ENCODE measurements at places on chromosomes 12 and 14.

DNA sequence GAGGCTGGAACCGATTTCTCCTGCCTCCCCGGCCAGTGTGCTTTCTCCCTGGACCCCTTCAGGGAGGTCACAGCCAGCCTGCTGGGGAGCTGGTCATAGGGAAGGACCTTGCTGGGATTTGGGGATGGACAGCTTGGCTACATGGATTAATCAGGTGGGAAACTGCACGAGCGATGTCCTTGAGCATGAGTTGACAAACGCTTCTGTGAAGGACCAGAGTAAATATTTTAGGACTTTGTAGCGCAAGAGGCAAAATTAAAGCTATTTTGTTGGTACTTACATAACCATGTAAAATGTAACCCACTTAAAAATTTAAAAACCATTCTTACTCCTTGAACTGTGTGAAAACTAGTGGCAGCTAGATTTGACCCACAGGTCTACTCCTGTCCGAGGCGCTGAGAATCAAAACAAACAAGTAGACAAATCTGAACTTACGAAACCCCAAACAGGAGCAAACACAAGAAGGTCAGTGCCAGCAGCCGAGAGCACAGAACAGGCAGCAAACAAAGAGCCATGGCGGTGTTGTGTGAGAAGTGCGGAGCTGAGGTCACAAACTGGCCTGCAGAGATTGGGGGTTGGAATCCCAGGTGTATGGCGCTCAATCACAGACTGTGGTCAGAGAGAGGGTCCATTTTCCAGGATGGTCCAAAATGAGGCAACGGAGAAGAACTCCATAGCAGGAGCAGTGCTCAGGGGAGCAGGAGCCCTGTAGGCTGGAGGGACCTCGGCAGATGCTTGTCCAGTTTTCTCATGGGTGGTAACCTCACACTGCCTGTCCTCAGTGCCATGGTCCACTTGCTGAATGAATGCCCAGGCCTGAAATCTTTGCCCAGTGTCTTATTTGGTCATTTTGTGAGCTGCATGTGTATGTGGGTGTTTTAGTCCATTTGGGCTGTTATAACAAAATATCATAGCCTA is 79.2 kb upstream of the CLMN start:
- no peak for DNase-seq

GRCh38 chr14:57962325-57963035 is 96.6 kb upstream of the SLC35F4 start:
- no peak for DNase-seq

GRCh38 chr14:73591690-73592449 is at the start of gene ACOT4:
ACOT4 (plus strand) TSS chr14:73591873; CDS start chr14:73591960, 87 bp downstream.
- peak; percentile 55 for DNase-seq

DNA sequence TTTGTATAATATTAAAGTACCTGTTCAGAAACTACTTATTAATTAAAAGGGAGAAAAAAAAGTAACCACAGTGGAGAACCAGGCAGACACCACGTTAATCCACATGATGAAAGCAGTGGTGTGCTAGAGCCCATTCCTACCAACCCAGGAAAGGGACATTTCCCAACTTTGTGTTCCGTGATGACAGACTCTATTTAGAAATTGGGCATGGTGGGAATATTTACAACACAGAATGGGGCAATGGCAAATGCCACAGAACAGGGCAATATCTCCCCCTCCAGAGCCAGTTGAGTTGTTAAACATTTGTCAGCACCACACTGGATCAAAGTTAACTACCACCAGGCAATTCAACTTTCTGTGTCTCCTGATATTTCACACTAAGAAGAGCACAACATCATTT is 1.2 kb upstream of the HIGD1C start:
- no peak for DNase-seq

DNA sequence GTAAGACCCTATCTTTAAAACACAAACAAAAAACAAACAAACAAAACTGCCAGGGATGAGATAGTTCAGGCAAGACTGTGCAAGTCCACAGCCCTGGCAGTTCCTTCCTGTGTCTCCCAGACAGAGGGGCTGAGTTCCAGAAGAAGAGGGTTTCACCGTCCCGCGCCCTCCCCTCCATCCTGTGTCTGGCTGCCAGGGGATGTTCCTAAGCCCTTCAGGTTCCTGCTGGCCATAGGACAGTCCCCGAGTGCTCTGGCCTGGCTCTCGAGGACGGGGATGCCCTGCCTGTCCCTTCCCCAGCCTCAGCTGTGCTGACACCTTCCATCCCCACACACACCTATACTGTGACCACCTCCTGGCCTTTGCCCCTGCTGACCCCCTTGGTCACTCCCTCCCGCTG is 40.6 kb upstream of the EIF5 start:
- DNase-seq: no peak

GRCh38 chr12:48305190-48305589 is 45.5 kb downstream of the ZNF641 start:
- no peak for DNase-seq

DNA sequence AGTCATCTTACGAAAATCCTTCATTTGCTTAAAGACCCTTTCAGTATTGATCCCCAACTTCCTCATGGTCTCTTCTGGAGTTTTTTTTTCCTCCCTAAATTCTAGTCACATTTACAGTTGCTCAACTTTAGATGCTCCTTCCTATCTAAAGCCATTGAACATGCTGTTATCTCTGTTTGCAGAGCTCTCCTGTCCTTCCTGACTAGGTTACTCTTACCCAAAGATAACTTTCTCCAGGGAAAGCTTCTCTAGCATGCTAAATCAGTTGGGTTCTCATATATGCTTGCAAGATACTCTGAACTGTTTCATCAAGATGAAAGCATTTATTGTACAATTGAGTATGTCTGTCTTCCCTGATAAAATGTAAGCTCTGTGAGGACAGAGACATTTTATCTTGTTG is 1.8 kb upstream of the RAB21 start:
- DNase-seq: no peak

GRCh38 chr12:123956249-123956648 is 16.4 kb downstream of the CCDC92 start:
- DNase-seq: no peak
